ENCODE measurements at places on chromosomes 5 and 9. TPM values are rescaled to one million over a fixed set of nuclear protein-coding genes. Genes with fewer than 3 reads are reported as not detected.

RGS7BP gene
- total RNA-seq = 0.03 TPM

GRCh38 chr5:177496727-177497291, 595 bp downstream of the PDLIM7 start:
- H3K4me3 ChIP-seq = peak overlapping the region; percentile 68
- H3K27me3 ChIP-seq = no peaks in the 10 kb centered on the region
- peak overlapping the region; percentile 60 for H3K27ac ChIP-seq

DNA sequence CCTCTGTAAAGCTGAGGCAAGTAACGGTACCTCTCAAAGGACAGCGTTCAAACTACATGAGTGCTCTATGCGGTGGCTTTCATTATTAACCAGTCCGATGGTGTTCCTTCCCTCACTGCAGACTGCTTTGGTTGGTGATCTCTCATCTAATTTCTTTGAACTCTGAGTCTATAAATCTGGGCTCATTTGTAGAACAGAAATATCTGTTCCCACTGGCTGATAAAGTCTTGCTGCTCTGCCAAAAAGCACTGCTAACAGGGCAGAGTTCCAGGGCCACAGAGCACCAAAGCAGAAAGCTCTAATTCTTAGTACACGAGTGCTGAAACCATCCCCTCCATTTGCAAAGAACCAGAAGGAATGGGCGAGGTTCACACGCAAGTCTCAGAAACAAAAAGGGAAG, 81.9 kb downstream of the MED27 start:
- H3K27ac ChIP-seq = no peak overlapping the region
- H3K4me1 ChIP-seq = peaks cover 21% of the 10 kb centered on the region
- DNase-seq = no peak
- H3K36me3 ChIP-seq = peaks cover 14% of the 10 kb centered on the region
- no peak overlapping the region for H3K4me3 ChIP-seq

GFPT2 gene
- total RNA-seq = 125 TPM

FABP6 gene
- total RNA-seq = not detected

- no peak for DNase-seq
- no peaks in the 10 kb centered on the region for H3K4me1 ChIP-seq
- H3K27ac ChIP-seq = no peak overlapping the region
- no peaks in the 10 kb centered on the region for H3K27me3 ChIP-seq
Measured at GRCh38 chr5:178569485-178569884, 20.7 kb downstream of the COL23A1 start.

SLC6A19 gene
- not detected for total RNA-seq

- peak overlapping the region; percentile 84 for H3K4me3 ChIP-seq
- H3K36me3 ChIP-seq = peaks cover 5% of the 10 kb centered on the region
- peaks cover 6% of the 10 kb centered on the region for H3K4me1 ChIP-seq
- H3K27me3 ChIP-seq = no peaks in the 10 kb centered on the region
- no peak for DNase-seq
- H3K27ac ChIP-seq = peak overlapping the region; percentile 76
Measured at GRCh38 chr9:21558615-21559401, 76.7 kb upstream of the IFNE start.

DNA sequence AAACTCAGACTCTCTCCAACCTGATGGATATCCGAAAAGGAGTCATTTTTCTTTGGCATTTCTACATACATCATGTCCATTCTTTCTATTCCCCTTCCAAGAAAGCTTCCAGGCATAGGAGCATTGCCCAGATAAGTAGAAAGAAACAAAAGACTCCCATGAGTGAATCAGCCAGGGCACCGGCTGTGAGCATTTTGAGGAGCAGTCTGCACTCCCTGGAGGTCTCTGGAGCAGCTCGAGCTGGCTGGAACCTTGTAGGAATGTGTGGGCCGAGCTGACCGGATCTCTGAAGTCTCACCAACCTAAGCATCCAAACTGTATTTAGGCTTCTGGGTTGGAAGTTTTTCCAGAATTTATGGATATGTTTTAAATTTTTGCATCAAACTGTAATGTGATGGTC, 161.4 kb upstream of the TRPC7 start:
- H3K36me3 ChIP-seq = no peaks in the 10 kb centered on the region
- H3K4me3 ChIP-seq = no peak overlapping the region
- H3K27me3 ChIP-seq = peaks cover 6% of the 10 kb centered on the region
- H3K4me1 ChIP-seq = no peaks in the 10 kb centered on the region
- H3K27ac ChIP-seq = no peak overlapping the region
- DNase-seq = no peak

GRCh38 chr5:80346055-80346454, 26.3 kb downstream of the SPZ1 start:
- no peak for DNase-seq
- no peaks in the 10 kb centered on the region for H3K27me3 ChIP-seq
- H3K36me3 ChIP-seq = no peaks in the 10 kb centered on the region

DNA sequence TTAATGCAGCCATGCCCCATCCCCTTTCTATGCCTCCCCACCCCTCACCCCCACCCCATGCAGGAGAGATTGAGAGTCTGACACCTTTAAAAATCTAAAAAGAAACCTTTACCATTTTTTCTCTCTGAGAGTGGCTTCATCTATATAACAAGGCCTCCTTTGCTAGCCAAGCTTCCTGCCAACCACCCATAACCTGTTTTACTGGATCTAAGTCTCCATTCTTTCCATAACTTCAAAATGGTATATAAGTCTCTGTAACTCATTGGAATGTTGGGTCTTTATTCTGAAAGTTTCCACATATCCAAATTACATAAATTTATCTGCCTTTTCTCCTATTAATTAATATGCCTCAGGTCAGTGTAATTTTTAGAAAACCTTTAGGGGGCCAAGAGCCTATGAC, 1174.0 kb downstream of the MAT2B start:
- no peak overlapping the region for H3K4me3 ChIP-seq
- no peak for DNase-seq
- no peaks in the 10 kb centered on the region for H3K36me3 ChIP-seq
- H3K27me3 ChIP-seq = no peaks in the 10 kb centered on the region
- H3K27ac ChIP-seq = no peak overlapping the region

- peak; percentile 92 for DNase-seq
- no peak overlapping the region for H3K4me3 ChIP-seq
- peaks cover 34% of the 10 kb centered on the region for H3K4me1 ChIP-seq
- H3K36me3 ChIP-seq = no peaks in the 10 kb centered on the region
- H3K27me3 ChIP-seq = no peaks in the 10 kb centered on the region
Measured at GRCh38 chr9:127185931-127186781, 63.7 kb upstream of the ANGPTL2 start.

GRCh38 chr5:77209495-77210090, 887 bp upstream of the PDE8B start:
- H3K4me3 ChIP-seq = no peak overlapping the region
- peaks cover 59% of the 10 kb centered on the region for H3K27me3 ChIP-seq
- peaks cover 11% of the 10 kb centered on the region for H3K4me1 ChIP-seq
- no peak for DNase-seq

PCDHGA5 gene
- total RNA-seq = 1.8 TPM

GRCh38 chr5:472076-472655, 29.2 kb downstream of the EXOC3 start:
- H3K4me3 ChIP-seq = peak overlapping the region; percentile 90
- no peak for DNase-seq
- H3K4me1 ChIP-seq = peaks cover 19% of the 10 kb centered on the region
- peaks cover 30% of the 10 kb centered on the region for H3K36me3 ChIP-seq
- peak overlapping the region; percentile 70 for H3K27ac ChIP-seq

DNA sequence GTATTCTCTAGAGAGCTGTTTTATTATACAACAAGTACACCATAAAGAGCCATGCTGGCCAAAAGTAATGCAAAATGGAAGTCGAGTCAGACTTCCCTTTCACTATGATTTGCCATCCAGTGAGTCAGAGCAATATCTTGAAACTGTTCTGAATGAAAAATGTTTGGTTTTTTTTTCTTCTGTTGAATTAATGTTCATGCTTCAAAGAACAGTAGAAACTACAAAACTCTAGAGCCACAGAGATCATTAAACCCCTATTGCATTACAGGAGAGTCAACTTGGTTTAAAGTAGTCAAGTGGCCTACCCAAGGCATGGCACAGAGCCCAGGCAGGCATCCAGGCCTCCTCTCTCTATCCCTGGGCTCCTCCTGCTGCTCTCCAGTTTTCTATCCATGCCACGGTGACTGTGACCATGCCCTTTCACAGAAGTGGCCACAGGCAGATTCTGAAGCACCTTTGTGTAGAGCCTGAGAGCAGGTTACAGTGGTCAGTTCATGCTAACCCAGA, 358.9 kb downstream of the DEPDC1B start:
- DNase-seq = no peak
- no peaks in the 10 kb centered on the region for H3K36me3 ChIP-seq
- H3K27ac ChIP-seq = no peak overlapping the region
- no peak overlapping the region for H3K4me3 ChIP-seq

OTP gene
- not detected for total RNA-seq

DNA sequence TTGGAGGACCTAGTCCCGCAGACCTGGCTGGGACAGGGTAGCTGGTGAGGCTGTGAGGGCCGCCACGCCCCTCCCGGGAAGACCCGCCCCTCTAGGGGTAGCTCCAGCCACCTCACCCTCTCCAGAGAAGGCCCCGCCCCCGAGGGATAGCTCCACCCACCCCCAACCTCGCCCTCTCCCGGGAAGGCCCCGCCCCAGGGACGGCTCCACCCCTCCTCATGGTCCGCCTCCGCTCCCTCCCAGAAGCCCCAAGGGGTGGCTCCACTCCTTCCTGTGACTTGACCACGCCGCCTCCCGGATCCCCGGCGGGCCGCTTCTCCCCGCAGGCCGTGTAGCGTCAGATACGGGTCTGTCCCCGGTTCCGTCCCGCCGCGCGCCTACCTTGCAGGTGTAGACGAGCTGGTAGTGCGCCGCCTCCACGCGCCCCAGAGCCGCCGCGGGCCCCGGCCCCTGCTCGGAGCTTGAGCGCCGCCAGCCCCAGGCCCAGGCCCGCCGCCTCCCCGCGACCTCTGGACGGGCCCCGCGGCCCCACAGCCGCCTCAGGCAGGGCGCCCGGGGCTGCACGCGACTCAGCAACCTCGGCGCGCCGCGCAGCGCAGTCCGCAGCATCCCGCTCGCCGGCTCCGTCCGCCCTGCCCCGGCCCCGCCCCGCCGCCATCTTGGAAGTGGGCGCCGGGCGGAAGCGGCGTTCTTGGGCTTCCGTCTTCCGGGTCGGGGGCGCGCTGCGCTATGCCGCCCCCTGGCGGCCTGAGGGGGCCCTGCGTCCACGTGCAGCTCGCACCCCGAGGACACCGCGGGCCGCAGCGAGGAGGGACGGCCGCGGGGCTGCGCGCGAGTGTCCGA, at the start of gene DNLZ:
DNLZ (minus strand) TSS at position 639 of the 843 bp plus-strand sequence; CDS start at position 609, 30 bp downstream.
- peak within 1 kb of the TSS; percentile 100 for H3K4me3 ChIP-seq
- peaks cover 44% of the 10 kb centered on the region for H3K36me3 ChIP-seq
- peak; percentile 85 for DNase-seq
- peaks cover 51% of the 10 kb centered on the region for H3K4me1 ChIP-seq
- no peaks in the 10 kb centered on the region for H3K27me3 ChIP-seq

- H3K27me3 ChIP-seq = no peaks in the 10 kb centered on the region
- H3K4me1 ChIP-seq = peaks cover 43% of the 10 kb centered on the region
- DNase-seq = no peak
- peak overlapping the region; percentile 55 for H3K27ac ChIP-seq
Measured at GRCh38 chr9:81634915-81635516, 54.3 kb downstream of the TLE1 start.

GRCh38 chr9:131546336-131547084, 1.2 kb downstream of the PRRT1B start:
- H3K27ac ChIP-seq = no peak overlapping the region
- no peaks in the 10 kb centered on the region for H3K36me3 ChIP-seq
- H3K27me3 ChIP-seq = peaks cover 21% of the 10 kb centered on the region
- DNase-seq = peak; percentile 27
- no peak overlapping the region for H3K4me3 ChIP-seq
- peaks cover 5% of the 10 kb centered on the region for H3K4me1 ChIP-seq

- no peaks in the 10 kb centered on the region for H3K27me3 ChIP-seq
- no peak overlapping the region for H3K4me3 ChIP-seq
- DNase-seq = no peak
- H3K36me3 ChIP-seq = no peaks in the 10 kb centered on the region
- H3K4me1 ChIP-seq = peaks cover 5% of the 10 kb centered on the region
Measured at GRCh38 chr9:86093788-86094555, 5.4 kb downstream of the GOLM1 start.

DNA sequence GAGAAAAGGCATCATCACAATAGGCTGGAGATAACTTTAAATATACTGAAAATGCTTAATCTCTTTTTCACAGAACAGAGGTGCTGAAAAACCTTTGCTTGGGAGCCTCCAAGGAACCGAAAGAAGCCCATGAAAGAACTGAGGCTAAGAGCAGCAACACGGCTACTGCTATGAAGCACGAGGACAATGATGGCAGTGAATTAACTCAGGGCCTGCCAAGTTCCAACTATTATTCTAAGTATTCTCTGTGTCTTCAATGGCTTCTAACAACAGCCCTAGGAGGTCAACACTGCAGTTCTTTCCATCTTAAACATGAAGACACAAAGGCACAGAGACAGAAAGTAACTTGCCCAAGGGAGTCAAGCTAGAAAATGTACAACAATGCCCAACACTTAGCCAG, 293.0 kb upstream of the DAP start:
- H3K4me3 ChIP-seq = no peak overlapping the region
- H3K27ac ChIP-seq = no peak overlapping the region
- no peaks in the 10 kb centered on the region for H3K4me1 ChIP-seq
- H3K27me3 ChIP-seq = peaks cover 35% of the 10 kb centered on the region

GRCh38 chr5:59130431-59130830, 547.6 kb downstream of the RAB3C start:
- H3K4me3 ChIP-seq = no peak overlapping the region
- H3K27me3 ChIP-seq = no peaks in the 10 kb centered on the region
- no peak overlapping the region for H3K27ac ChIP-seq
- H3K4me1 ChIP-seq = peaks cover 38% of the 10 kb centered on the region
- DNase-seq = no peak

DNA sequence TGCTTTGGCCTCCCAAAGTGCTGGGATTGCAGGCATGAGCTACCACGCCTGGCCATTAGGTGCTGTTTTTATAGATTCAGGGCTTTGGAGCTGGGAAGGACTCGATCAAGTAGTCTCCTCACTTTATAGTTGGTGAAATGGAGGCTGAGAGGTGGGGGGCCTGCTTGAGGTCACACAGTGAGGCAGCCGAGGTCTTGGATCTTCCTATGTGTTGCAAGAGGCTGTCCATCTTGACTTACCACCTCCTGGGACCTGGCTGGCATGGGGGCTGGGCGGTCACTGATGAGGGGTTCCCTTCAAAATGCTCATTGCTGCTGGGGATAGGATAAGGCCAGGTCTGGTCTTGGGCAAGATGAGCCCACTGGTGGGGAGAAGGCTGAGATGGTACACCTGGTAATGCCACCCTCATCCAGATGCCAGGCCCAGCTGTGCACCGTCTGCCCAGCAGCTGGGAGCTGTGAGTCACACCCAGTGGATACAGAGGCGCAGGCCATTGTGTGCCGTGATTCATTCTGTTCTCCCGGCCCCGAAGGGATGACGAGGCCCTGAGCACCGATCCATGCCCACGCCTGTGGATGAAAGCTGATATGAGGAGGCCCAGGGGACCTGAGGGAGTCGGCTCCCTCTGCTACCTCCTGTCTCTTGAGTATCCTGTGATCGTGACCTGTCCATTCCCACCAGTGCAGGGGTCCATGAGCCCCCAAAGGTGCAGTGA, 10.5 kb upstream of the NDST1 start:
- peak; percentile 84 for DNase-seq
- H3K4me1 ChIP-seq = peaks cover 53% of the 10 kb centered on the region
- no peak overlapping the region for H3K4me3 ChIP-seq
- H3K27ac ChIP-seq = peak overlapping the region; percentile 14

Measured in SJSA1 (cell line).